Stomach (tissue), 19 donors: ENCODE measurements at places on chromosomes 4 and X. TPM values are rescaled to one million over a fixed set of nuclear protein-coding genes. Genes with fewer than 3 reads are reported as not detected.

Gene ZNF185
- total RNA-seq: 4.5 TPM

Gene GPR173
- not detected for total RNA-seq

- no peak for DNase-seq
Observed at GRCh38 chrX:111444881-111445280, 32.9 kb upstream of the DCX start.

- DNase-seq: peak; percentile 90
Observed at GRCh38 chrX:7132335-7133049, 15.0 kb upstream of the STS start.

Gene NDUFC1
- 79.9 TPM for total RNA-seq

- no peak for DNase-seq
Observed at GRCh38 chr4:152944666-152945320, 8.7 kb downstream of the FHDC1 start.

Gene GAGE13
- not detected for total RNA-seq

- DNase-seq: no peak
Observed at GRCh38 chrX:155966876-155967275, 30.6 kb upstream of the IL9R start.

DNA sequence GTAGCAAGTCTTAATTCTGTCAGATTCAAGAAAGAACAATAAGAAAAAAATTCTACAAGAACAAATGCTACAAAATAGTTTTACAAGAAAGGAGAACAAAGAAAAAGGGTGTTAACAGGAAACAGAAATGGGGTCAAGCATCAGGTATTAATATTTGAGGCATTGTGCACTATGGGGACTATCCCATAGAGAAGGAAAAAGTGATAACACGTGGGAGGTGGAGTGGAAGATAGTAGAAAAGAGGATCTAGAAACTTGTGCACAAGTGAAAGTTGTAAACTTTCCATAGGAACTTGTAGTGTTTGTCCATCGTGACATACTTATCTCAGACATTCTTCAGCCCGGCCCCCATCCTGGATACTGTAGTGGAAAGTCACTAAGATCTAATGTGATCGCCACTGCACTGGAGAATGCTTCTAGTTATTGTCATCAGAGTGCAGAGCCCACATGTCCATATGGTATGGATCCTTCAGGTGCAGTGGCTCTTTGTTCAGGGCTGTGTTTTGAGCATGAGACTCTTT lies 15.4 kb upstream of the NFXL1 start:
- DNase-seq: no peak

- DNase-seq: no peak
Observed at GRCh38 chrX:47625365-47625764, 4.4 kb downstream of the CFP start.

GRCh38 chr4:26365537-26366150 lies 44.8 kb downstream of the RBPJ start:
- DNase-seq: no peak

DNA sequence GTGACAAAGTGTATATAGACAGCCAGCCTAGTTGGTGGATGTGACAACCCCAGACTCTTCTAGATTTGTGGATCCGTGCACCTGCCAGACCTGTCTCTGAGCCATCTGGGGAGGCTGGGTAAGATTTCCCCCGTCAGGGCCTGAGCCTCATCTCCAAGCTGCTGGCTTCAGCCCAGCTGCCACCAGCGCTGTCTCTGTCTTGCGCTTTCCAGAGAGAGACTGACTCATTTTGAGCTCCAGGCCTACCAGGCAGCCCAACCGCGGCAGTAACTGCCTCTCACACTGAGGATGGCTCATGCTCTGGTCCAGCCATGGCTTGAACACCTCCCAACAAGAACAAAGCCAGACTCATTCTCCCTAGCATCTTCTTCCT lies 26.4 kb downstream of the NOP14 start:
- no peak for DNase-seq

Gene ZGRF1
- 1.8 TPM for total RNA-seq

Gene PPBP
- total RNA-seq: not detected

Gene NUDT11
- total RNA-seq: 7.2 TPM

DNA sequence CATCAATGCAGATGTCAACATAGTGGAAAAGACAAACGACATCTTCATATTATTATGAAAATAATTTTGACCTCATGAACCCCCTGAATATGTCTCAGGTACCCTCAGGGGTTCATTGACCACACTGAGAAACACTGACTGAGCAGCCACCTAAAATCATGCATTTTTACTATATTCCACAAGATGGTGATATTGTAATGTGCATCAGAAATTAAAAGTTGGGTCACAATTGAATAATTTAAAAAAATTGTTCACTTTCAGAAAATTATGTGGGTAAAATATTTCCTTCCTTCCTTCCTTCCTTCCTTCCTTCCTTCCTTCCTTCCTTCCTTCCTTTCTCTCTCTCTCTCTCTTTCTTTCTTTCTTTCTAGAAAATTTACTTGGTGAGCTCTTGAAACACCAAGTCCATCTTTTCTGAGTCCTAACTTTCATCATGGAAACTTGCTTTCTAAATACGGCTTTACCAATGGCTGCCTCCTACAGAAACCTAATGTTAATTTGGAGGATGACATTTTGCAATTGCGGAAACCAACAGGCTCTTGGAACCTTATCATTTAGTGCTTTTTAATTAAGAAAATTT lies 103.6 kb downstream of the RTL3 start:
- no peak for DNase-seq

DNA sequence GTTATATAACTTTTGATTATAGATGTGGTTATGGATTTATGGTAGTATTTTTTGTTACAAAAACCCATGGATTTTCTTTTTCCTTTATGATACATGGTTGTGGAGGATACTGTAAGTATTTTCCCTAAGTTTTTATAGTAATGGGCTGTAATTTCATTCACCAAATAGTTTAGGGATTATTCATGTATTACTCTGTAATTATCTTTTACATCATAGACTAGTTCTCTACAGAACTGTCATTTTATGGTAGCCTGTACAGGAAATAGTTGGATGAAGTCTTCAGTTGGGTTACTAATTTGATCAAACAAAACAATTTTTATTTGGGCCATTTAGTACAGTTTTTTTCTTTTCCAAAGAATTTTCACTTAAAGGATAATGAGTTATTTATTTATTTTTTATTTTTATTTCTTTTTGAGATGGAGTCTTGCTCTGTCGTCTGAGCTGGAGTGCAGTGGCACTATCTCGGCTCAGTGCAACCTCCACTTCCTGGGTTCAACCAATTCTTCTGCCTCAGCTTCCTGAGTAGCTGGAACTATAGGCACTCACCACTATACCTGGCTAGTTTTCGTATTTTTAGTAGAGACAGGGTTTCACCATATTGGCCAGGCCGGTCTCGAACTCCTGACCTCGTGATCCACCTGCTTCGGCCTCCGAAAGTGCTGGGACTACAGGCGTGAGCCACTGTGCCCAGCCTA lies 42.1 kb downstream of the RBPJ start:
- DNase-seq: no peak

DNA sequence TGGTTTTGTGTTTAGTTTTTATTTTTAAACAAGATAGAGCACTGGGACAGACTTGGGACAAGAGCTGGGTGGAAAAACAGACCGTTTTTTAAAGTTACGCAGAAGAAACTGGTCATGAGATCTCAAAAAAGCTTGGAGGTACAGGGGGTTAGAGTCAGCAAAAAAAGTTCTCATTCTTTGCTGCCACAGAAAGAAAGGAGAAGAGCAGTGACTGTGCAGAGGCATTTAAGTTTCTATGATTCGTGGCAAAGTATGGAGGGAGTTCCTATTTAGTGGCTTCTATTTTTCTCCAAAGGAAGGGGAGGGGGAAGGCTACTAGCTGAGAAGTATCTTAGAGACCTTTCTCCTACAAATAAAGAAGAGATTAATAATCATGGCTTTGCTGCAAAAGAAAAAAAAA lies 68.3 kb downstream of the MANBA start:
- DNase-seq: no peak

GRCh38 chrX:15989716-15990115 lies 133.6 kb upstream of the GRPR start:
- no peak for DNase-seq

DNA sequence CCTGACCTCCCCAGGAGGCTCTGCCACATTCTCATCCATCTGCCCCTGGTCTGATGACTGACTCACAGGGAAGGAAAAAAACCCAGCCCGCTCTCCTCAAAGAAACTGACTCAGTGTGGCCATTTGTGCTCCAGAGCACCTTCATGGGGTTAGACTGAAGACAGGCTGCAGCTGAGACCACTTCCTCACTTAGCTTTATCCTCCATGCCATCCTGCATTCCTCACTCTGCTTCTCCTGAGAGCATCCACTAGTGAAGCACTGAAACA lies 35.9 kb upstream of the HPSE start:
- DNase-seq: no peak

- peak; percentile 78 for DNase-seq
Observed at GRCh38 chr4:1035510-1035909, 24.1 kb downstream of the FGFRL1 start.

GRCh38 chr4:3676196-3676595 lies 90.0 kb upstream of the ADRA2C start:
- DNase-seq: no peak
